ENCODE measurements at places on chromosomes 13 and 19.
A peak's percentile ranks its signal among the peaks of the same experiment; 100 is the strongest.

DNA sequence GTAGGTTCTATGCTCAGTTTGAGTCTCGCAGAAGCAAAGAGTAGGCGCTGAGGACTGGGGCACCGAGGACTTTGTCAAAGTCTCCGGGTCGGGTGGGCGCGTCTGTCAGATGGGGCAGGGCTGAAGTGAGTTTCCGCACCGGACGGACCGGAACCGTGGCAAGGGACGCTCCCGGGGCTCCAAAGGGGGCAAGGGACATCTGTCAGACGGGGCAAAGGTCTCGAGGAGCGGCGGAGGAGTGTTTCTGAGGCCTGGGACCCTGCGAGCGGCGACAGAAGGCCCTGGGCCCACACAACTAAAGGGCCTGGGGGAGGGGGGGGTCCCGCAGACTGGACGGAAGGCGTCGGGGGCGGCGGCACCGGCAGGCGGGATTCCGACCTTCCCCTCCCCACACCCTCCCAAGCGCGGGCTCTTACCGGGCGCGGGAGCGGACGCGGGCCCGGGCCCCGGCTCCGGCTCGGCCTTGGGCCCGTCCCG is 13.3 kb upstream of the AKAP8L start:
- H3K4me1 ChIP-seq, result no peaks in the 10 kb centered on the region
- DNase-seq, result peak; percentile 56
- no peaks in the 10 kb centered on the region for H3K27me3 ChIP-seq
- H3K4me3 ChIP-seq, result peak overlapping the region; percentile 88

GRCh38 chr13:99418843-99419140 is 82.5 kb upstream of the TM9SF2 start:
- DNase-seq, result peak; percentile 37
- no peaks in the 10 kb centered on the region for H3K27me3 ChIP-seq
- H3K4me1 ChIP-seq, result peaks cover 19% of the 10 kb centered on the region
- H3K4me3 ChIP-seq, result no peak overlapping the region

GRCh38 chr19:42293948-42294347 is 8.0 kb upstream of the PRR19 start:
- DNase-seq, result no peak
- H3K4me3 ChIP-seq, result no peak overlapping the region
- no peak overlapping the region for H3K27ac ChIP-seq
- no peaks in the 10 kb centered on the region for H3K4me1 ChIP-seq
- H3K36me3 ChIP-seq, result no peaks in the 10 kb centered on the region

DNA sequence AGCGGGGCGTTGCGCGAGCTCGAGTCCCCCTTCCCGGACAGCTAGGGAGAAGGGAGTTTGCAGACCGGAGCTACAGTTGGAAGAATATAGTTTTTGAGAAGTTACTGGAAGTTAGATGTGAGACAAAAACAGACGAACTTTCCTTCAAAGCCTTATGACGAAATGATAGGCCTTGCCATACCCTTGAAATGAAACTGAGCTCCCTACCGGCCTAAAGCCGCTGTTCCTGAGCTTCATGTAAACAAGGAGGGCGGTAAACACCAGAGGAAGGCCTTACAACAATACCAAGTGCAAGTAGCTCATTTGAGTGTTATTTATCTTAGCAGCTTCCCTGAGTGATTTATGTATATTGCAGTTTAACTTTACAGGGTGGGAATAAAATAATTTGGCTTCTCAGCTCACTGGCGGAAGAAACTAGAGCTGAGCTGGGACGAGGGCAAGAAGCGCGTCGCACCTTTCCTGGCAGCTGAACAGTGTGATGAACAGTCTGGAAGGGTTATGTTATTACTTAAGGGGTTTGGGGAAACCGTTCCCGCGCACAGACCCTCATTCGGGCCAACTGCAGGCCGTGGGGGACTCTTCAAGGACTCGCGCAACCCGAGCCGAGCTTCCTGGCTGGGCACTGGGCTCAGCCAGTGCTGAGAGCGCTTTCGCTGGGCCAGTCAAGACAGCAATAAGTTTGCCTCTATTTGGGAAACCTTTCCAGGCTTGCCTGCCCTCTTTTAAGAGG is 111.2 kb downstream of the KCNRG start:
- H3K4me3 ChIP-seq, result peak overlapping the region; percentile 93
- H3K27me3 ChIP-seq, result no peaks in the 10 kb centered on the region
- H3K36me3 ChIP-seq, result peaks cover 4% of the 10 kb centered on the region
- peak overlapping the region; percentile 100 for H3K27ac ChIP-seq
- DNase-seq, result no peak

DNA sequence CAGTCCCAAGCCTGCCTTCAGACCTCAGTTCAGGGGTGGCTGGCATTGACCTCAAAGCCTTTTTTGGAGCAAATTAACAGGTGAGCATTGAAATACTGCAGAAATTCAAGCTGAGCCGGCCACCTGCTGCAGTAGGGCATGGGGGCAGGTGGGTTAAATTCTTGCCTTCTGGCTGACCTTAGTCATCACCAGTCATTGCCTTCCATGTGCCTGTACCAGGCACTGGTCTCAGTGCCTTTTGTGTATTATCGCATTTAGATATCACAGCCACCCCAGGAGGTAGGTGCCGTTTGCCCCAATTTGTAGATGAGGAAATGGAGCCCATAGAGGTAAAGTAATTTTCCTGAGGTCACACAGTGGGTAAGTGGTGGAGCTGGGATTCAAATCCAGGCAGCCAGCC is 7.2 kb downstream of the PPP1R37 start:
- H3K27ac ChIP-seq, result peak overlapping the region; percentile 51
- peaks cover 12% of the 10 kb centered on the region for H3K4me1 ChIP-seq
- no peak for DNase-seq
- H3K27me3 ChIP-seq, result no peaks in the 10 kb centered on the region
- H3K36me3 ChIP-seq, result no peaks in the 10 kb centered on the region
- H3K4me3 ChIP-seq, result peak overlapping the region; percentile 33

DNA sequence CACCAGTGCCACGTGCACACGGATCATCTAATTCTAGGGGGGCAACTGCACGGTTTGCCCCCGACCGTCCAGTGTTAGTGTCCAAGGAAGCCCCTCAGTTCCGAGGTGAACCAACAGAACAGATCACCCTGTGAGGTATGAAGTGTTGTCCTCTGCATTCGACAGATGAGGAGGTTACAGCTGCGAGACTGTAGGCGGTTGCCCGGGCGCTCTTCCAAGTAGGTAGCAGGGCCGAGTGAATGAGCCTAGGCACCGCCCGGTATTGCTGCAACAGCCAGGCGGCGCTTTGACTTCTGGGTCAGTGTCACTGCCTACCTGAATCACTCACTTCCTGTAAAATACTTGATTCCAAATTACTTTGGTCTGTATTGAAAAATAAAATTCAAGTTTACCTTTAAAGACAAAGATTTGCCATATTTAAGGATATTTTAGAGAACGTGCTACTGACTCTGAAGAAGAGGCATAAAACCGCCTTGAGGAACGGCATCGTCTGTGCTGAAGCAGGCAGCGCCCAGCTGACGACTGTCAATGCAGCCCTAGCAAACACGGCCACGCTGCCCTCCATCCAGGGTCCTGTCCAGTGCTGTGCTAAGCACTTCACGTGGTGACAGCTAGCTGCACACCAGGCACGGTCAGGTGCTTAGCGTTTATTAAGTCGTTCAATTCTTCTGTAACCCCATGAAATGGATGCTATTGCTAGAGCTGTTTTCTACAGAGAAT is 19.3 kb upstream of the RASA3 start:
- H3K27ac ChIP-seq, result no peak overlapping the region
- no peak overlapping the region for H3K4me3 ChIP-seq
- H3K36me3 ChIP-seq, result no peaks in the 10 kb centered on the region
- no peaks in the 10 kb centered on the region for H3K4me1 ChIP-seq

Data from Peyer's patch (tissue), 4 donors.